GM12892 (cell line): ENCODE measurements at places on chromosomes 6 and 20.

- DNase-seq: no peak
Observed at GRCh38 chr6:47182291-47182957, 127.3 kb downstream of the TNFRSF21 start.

GRCh38 chr20:50353289-50353961 is 156.8 kb upstream of the PTPN1 start:
- no peak for DNase-seq

GRCh38 chr20:47252879-47253307 is 103.6 kb downstream of the ZMYND8 start:
- DNase-seq: no peak

- no peak for DNase-seq
Observed at GRCh38 chr6:35094183-35094582, 47.0 kb downstream of the TCP11 start.

DNA sequence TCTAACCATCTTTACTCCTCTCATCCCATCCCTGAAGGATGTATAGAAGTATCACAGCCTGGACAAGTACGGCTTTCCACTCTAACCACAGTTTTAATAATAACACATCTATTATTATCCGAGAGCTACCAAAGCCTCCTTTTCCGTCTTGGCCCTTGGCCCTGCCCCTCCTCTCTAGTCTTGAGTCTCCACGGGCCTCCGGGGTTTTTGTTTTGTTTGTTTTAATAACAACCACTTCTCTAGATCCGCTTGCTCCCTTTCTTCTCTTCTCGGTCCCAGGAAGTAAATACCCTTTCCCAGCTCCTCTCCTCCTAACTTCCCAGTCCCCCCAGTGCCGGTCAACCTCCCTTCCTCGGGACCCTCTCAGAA is 661 bp downstream of the LCA5 start:
- DNase-seq: no peak

DNA sequence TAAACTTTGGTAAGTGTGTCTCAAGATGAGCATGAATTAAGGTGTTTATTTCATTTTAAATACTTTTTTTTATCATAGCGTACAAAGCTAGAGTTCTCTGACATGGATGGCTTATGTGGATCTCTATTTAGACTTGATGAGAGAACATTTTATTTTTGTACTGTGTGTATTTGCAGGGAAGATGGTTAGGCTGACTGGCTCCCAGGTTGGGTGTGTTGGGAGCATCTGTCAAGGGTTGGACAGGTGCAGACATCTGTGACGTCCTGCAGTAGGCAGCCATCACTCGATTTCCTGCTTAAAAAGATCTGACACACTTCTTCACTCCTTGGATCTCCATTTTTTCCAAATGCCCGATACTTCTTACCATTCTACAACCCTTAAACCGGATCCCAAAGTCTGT is 221.9 kb upstream of the QKI start:
- no peak for DNase-seq

DNA sequence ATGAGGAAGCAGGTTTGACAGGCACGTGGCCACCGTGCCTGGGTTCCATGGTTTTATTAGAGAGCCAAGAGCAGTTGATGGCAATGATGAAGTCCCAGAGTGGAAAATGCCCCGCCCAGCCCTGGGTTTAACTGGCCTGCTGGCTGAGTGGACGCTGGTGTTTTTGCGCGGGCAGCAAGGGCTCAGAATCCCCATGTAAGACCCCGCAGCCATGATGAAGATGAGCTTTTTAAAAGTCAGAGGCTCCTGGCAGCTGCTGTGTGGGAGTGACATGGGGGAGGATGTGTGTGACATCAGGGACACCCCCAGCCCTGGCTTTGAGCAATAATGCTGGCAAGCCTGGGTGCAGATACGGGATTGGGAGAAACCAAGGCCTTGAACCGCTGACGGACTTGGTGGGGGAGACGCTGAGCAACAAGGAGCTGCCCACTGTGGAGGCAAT is 33.0 kb upstream of the SLCO4A1 start:
- no peak for DNase-seq

GRCh38 chr6:151325075-151326050 is 66.0 kb downstream of the ZBTB2 start:
- DNase-seq: no peak

GRCh38 chr6:31978831-31979230 is 3.0 kb upstream of the C4A start:
- no peak for DNase-seq

DNA sequence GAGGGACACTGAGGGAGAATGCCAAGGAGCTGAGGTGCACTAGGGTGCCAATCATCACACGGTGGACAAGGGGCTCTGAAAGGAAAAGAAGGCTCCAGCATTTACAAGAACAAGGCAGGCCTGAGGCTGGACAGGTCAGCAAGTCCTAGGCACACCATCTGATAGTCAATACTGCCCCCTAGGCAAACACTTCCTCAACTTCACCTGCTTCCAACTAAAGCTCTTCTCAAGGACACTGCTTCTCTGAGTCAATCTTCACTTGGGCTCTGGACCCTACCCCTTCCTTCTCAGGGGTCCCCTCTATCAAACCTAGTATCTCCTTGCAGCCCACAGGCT is 37.7 kb upstream of the SLC4A11 start:
- DNase-seq: no peak

GRCh38 chr6:55499591-55499990 is 79.4 kb downstream of the HMGCLL1 start:
- no peak for DNase-seq

GRCh38 chr6:127486934-127487333 is 27.7 kb upstream of the KIAA0408 start:
- DNase-seq: no peak

- no peak for DNase-seq
Observed at GRCh38 chr6:169780571-169781091, 29.2 kb downstream of the ERMARD start.

GRCh38 chr20:6605055-6605935 is 162.2 kb upstream of the BMP2 start:
- no peak for DNase-seq

GRCh38 chr6:288866-289265 is 3.4 kb upstream of the DUSP22 start:
- DNase-seq: no peak

GRCh38 chr6:134826889-134827737 is 122.8 kb downstream of the ALDH8A1 start:
- no peak for DNase-seq

DNA sequence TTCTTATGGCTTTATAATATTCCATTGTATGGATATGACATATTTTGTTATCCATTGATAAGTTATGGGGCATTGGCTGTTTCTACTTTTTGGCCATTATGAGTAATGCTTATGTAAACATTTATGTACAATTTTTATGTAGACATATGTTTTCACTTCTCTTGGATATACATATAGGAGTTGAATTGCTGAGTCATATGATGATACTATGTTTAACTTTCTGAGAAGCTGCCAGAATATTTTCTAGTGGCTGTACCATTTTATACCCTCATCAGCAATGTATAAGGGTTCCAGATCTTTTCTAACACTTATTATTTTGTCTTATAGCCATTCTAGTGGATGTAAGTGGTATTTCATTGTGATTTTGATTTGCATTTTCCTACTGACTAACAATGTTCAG is 23.1 kb downstream of the OTOR start:
- DNase-seq: no peak

DNA sequence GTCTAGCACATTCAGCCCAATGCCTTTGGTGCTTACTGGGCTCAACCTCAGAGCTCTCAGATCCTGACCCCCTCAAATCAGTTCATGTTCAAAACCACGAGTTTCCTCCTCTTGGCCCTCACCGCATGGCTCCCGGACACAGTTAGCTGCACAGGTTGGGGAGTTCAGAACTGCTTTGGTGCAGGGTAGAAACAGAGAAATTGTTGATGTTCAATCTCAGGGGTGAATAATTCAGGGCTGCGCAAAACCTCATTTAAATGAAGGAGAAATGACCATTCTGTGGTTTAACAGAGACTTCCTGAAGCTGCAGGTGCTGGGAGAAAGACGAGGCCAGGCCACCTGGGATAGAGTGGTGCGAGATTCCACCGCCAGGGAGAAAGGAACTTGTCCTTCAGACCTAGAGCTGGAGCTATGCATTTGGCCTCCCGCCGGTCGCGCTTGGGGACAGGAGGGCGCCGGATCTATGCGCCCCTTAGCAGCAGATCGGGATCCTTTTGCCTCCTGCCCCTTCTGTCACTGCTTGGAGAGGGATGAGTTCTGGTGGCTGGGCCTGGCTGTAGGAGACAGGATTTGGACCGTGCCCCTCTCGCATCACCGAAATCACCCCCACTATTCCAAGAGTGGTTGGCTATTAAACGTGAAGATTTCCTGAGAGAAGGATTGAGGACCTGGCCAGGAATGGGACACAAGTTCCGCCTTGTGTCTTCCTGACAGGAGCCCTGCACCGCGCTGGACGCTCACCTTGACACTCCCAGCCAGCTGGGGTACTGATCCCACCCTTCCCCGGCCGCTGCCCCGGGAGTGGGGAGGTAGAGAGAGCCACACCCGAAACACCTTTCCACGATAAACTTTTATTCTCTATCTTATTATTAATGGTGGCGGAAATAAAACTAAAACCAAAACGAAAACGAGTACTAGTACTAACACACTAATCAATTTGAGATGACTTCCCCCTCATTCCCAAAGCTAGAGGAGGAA is 767 bp upstream of the PAX1 start:
- DNase-seq: no peak

DNA sequence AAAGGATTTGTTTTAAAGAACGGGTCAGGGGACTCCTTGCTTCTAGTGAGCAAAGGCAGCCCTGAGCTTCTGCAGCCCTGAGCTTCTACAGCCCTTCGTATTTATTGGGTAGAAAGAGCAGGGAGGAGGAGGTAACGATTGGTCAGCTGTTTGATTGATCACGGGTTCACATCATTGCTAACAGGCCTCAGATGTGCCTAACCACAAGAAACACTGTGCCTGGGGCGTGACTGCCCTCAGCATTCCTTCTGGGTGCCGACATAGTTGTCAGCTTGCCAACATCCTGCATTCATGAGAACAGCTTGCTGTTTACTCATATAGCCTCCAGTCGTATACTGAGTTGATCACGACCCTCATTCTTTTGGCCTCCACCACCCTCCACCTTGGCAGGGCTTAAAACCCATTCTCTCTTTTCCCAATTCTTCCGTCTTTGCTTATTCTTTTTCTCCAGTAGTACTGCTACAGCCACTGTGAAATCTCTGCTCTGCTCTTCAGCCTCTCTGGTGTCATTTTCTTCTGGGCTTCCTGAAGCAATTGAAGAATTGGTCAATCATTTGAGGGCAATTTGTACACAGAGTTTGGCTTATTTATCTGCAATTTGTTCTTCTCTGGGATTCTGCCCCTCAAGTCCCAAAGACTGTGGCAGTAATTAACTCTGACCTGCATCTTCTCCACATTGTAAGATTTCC is 25.4 kb upstream of the NOP56 start:
- no peak for DNase-seq

DNA sequence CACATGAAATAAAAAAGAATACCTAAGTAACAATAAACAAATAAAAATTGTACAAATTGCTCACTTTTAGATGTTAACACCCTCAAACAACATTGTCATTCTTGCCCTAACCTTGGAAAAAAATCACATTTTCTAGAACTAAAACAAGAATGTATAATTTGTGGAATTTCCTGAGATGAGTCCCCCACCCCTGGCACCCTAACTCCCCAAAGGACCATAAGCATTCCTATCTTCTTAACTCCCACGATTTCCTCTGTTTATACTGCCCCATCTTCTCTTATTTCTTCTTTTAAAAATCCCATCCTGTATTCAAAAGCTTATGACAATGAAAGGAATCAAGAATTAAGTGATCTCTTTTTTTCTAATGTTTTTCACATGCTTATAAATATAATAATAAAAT is 70.9 kb downstream of the IBTK start:
- no peak for DNase-seq

DNA sequence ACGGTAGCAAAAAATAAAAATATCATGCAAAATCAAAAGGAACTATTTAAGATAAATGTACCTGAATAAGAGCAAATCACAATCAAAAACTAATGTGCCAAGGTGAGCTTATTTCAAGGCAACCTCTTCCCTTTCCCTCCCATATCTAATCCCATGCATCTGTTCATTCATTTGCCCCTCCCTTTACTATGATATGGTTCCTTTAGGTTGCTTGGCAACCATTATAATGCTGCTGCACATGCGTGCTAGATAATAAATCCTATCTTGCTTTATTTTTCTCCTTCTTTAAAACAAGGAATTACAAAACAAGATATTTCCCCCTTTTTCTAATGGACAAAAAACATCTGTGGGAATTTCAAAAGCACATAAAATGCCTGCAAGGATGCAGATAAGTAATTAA is 318.2 kb upstream of the POU3F2 start:
- no peak for DNase-seq

DNA sequence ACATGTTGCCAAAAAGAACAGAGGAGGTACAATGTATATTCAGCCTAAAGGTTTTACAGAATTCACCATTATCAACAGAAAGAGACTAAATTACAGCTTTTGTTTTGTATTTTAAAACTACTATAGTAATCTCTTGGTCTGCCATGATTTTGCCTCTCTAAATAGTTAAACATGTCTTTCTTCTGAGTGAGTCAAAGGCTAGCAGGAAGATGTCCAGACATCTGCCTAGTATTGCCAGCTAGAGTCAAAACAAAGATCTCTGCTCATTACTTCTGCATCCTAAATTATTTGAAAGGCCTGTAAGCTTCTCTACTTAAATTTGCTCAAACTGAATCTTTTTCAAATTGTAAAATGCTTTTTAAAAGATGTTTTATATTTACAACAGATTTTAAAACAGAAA is 8.8 kb downstream of the ASF1A start:
- no peak for DNase-seq

GRCh38 chr20:24909086-24909780 is 39.8 kb upstream of the CST7 start:
- DNase-seq: no peak

DNA sequence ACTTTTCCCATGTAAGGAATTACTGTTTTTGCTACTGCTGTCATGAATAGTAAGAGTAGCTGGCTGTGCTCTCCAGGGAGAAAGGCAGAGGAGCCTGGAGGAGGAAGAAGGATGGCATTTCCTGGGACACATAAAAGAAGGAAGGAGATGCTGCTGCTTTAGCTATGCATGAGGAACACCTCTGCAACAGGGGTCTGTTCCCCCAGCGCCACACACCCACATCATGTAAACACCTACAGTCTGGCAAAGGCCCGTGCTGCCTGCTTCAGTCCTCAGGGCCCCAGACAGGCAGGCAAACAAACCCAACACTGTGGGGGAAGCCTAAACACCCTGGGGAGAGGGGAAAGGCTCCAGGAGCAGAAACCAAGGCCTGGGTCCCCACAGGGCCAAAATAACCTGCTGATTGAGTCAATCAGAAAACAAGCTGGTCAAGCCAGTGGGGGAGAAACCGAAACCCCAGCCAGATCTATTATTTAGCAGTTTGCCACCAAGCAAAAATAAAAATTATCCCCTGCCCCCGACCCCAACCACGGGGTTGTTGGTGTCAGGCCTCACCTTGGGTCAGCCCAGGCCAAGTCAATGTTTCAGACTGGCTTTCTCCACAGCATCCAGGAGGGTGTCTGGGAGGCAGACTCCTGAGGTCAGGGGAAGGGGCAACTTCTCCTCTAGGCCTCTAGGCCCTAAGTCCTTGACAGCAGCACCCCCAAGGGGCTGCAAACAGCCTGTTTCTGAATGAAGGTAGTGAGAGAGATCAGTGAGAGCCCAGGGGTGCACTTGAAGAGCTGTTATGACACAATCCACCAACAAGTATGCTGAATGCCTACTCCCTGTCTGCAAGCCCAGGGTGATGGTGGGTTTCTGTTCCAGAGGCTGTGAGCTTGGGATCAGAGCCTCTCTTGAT is 34.6 kb upstream of the SCUBE3 start:
- DNase-seq: no peak

- no peak for DNase-seq
Observed at GRCh38 chr6:167150941-167151549, 6.7 kb downstream of the GPR31 start.

- DNase-seq: no peak
Observed at GRCh38 chr20:34037767-34038166, 44.1 kb downstream of the RALY start.

GRCh38 chr6:53178837-53179432 is 30.3 kb upstream of the GCM1 start:
- no peak for DNase-seq
